ENCODE measurements at places on chromosomes 2 and 18.

- DNase-seq: peak; percentile 53
Measured at GRCh38 chr2:239190361-239190760, 210.5 kb downstream of the HDAC4 start.

- no peak for DNase-seq
Measured at GRCh38 chr18:6010921-6011320, 115.6 kb upstream of the TMEM200C start.

DNA sequence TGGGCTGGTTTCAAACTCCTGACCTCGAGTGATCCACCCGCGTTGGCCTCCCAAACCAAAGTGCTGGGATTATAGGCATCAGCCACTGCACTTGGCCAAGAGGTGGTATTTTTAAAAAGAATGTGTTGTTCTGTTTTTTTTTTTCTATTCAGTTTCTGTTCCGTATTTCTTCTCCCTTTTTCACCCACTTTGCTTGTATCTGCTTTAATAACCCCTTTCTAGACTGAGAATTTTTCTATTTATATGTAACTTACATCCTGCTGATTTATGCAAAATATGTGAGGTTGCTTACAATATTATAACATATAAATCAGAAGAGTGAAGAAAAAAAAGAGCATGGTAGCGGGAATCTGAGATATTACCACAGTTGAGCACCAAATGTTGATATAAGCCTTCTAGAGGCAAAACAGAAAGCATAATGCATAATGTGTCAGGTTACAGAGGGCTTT lies 17.2 kb upstream of the LYPD6B start:
- no peak for DNase-seq

DNA sequence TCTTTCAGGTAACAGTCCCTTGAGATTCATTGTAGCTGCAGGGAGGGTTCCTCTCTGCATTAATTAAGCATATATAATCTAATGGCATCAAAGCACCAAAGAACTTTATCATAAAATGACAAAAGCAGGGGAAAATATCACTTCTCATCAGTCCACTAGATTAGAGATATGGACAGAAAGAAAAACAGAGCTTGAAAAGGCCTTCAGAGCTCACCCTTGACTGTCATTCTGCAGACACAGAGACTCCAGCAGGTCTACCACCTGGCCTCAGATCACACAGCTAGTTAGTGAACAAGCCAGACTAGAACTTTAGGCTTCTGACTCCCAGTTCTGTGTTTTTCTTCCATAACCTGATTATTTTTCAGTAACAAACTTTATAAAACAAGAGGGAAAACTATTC lies 88.5 kb downstream of the FIGN start:
- DNase-seq: no peak

- no peak for DNase-seq
Measured at GRCh38 chr2:227597036-227597435, 1.7 kb upstream of the SCYGR2 start.

GRCh38 chr2:154228566-154229280 lies 357.0 kb downstream of the GALNT13 start:
- DNase-seq: no peak

- no peak for DNase-seq
Measured at GRCh38 chr18:35716169-35716831, 134.8 kb downstream of the GALNT1 start.

DNA sequence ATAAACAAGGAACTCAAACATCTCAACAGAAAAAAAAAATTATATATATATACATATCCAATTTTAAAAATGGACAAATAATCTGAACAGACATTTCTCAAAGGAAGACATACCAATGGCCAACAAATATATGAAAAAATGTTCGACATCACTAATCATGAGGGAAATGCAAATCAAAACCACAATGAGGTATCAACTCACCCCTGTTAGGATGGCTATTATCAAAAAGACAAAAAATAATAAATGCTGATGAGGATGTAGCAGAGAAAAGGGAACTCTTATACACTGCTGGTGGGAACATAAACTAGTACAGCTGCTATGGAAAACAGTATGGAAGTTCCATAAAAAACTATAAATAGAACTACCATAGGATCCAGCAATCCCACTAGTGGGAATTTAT lies 46.1 kb downstream of the CLASP1 start:
- no peak for DNase-seq

- no peak for DNase-seq
Measured at GRCh38 chr2:41294331-41294730, 753.5 kb upstream of the PKDCC start.

- peak; percentile 37 for DNase-seq
Measured at GRCh38 chr2:109447251-109447661, 166.5 kb downstream of the SEPTIN10 start.

- DNase-seq: no peak
Measured at GRCh38 chr2:69113627-69114026, 100.6 kb downstream of the ANTXR1 start.

DNA sequence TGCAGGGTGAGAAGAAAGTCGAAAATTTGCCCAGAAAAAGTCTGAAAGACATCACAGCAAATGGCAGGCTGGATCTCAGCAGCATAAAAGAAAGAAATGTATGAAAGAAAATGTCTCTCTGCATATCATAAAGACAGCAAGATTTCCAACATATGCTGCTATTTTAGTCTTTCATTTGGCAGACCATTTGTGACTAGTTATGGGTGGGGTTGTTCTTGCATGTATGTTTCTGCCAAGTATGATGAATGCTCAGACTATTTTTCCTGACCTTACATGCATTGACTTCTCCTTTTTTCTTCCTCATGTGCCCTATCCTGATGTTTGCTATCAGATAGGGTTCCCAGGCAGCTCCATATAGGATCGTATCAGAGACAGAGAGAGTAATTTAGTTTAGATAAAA lies 58.5 kb upstream of the PARD3B start:
- no peak for DNase-seq
